ENCODE measurements at places on chromosomes 7 and 10.

GRCh38 chr7:24819916-24820689 lies 62.8 kb upstream of the GSDME start:
- peak; percentile 56 for DNase-seq

DNA sequence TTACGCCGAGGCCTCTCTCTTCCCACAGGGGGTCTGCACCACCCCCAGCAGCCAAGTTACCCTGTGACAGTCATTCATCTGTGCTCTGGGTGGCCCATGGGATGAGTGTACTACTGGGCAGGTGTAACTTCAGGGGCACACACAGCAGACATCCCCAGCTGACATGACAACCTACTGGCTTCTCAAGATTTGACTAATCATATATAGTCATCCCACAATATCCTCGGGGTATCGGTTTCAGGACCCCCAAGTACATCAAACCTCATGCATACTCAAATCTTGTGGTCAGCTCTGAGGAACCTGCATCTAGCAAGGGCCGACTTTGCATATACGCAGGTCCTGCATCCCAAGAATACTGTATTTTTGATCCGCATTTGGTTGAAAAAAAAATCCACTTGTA lies 336.9 kb upstream of the C7orf33 start:
- DNase-seq, result no peak

- DNase-seq, result no peak
Observed at GRCh38 chr10:61781969-61782403, 119.3 kb downstream of the CABCOCO1 start.

GRCh38 chr10:11691319-11691755 lies 50.8 kb upstream of the ECHDC3 start:
- DNase-seq, result no peak

DNA sequence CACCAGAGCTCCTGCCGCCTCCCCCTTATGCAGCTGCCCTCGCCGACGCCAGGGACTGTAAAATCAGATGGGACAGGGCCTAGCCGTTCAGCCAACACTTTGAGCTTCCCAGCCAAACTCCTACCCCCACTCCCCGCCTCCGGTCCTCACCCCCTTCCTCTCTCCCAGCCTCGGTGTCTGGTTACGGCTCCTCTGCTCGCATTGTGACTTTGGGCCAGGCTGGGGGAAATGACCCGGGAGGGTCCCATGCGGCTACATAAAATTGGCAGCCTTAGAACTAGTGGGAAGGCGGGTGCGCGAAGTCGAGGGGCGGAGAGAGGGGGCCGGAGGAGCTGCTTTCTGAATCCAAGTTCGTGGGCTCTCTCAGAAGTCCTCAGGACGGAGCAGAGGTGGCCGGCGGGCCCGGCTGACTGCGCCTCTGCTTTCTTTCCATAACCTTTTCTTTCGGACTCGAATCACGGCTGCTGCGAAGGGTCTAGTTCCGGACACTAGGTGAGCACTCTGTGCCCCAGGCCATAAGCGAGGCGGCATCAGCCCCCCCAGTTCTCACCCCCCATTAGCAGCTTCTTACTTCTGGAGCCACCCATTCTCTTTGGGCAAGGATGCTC lies at the start of gene KAZALD1:
Gene KAZALD1, plus strand, starts transcription at position 366 of the 608 bp plus-strand sequence. CDS start 604 bp downstream, outside the sequence.
- no peak for DNase-seq

DNA sequence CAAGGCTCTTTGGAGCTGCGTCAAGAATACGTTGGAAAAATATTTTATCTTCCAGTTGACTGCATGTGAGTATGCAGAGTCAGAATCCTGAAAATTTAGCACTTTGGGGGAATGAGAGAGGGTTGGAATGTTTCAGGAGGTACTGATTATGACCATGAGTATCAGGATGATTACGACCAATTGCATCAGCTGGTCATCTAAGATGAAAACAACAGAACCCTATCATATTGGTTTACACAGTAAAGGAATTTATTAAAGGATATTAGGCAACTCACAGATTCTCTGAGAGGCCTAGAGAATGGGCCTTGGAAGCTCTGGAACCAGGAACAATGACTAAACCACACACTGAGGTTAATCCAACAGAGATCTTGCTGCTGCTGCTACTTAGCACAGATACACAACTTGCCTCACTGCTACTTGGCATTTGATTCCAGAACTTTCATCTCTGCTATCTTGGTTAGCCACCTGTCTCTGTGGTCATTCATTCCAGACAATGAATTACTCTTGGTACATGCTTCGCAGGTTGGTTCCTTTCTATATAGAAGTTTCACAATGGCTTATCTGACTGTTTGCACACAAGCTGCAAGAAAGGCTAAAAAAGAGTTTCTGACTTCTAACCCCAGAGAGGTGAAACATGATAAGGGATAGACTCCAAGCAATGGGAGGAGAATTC lies 68.0 kb upstream of the CTTNBP2 start:
- DNase-seq, result no peak

DNA sequence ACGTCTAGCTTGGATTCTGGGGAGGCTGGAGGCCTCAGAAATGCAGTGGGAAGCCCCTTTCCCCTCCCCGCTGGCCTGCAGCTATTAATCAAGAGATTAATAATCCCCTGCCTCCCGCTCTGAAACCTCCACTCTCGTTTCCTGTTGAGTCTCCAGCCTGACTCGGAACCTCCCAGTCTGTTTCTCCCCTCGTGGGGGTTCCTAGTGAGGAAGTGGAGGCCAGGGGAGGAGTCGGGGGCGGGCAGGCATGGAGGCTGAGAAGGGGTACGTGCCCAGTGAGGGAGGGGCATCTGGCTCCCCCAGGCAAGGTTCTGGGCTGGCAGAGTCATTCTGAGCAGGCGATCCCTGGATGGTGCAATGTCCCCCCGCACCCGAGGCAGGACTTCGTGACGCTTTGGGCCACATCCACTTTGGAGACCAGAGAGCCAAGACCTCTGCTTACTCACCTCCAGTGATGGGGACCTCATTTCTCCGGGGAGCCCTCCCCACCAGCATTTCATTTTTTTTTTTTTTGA lies 73.6 kb downstream of the COL26A1 start:
- no peak for DNase-seq

DNA sequence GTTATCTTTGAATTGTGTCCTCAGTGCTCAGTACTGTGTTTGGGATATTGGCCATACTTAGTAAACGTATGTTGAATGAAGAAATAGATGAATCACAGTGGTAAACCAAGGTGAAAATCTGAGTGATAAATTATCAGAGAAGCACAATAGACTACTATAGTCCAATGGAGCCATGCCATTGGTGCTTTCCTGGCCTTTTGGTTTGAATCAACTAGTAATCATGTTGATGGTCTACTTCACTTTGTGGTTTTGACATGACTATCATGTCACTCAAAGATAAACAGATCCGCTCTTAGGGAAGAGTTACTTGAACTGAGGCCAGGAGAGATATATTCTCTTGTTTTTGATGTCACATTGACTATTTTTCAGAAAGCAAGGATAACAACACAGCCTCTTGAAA lies 86.1 kb upstream of the IGFBP3 start:
- no peak for DNase-seq

DNA sequence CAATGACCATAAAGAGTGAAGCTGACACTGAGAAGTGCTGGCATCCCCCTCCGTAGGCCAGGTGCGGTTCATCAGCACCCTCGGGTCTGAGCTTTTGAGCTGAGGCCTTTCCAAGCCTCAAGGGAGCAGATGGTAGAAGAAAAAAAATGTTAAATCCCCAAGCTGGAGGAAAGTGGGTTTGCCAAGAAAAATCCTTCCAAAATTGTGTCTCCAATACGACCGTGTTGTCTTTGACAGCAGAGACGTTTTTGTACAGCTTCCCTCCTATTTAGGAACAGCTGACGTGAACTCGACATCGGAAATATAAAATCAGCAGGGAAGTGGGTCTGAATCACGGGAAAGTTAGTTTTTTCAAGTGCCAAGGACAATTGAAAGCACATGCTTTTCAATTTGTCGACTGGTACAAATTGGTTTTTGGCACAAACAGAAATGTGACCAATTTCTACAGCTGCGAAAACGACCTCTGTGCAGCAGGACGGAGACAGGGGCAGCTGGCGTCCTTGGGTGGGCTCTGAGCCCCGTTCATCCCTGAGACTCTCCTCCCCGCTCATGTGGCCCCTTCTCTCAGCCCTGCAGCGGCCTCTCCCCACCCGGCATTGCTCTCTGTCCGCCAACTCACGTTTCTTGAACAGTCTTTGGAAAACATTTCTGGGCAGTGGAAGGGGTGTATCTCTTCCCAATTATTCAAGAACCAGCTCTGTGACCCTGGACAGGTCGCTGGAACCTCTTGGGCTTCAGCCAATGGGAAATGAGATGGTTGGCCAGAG lies 89.9 kb downstream of the PAXIP1 start:
- DNase-seq, result no peak

GRCh38 chr7:137443616-137444015 lies 100.1 kb upstream of the PTN start:
- DNase-seq, result no peak

- DNase-seq, result no peak
Observed at GRCh38 chr10:105969884-105970377, 1194.6 kb downstream of the SORCS1 start.

DNA sequence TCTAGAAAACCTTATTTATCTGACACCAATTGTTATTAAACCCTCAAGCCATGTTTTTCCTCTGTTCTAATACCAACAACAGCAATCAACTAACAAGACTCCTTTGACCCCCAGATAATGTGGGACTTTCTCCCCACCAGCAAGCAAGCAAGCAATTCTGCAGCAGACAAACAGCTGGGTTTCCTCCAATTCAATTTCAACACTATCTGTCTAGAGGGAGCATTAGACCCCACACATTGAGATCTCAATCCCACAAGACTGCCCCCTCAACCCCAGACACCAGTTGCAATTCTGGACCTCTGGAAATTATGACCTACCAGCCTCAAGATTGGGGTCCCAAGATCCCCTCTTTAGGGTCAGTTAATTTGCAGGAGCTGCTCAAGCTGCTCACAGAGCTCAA lies 89.4 kb upstream of the TMEM26 start:
- DNase-seq, result no peak

- DNase-seq, result no peak
Observed at GRCh38 chr7:121406944-121407343, 10.8 kb upstream of the FAM3C start.

DNA sequence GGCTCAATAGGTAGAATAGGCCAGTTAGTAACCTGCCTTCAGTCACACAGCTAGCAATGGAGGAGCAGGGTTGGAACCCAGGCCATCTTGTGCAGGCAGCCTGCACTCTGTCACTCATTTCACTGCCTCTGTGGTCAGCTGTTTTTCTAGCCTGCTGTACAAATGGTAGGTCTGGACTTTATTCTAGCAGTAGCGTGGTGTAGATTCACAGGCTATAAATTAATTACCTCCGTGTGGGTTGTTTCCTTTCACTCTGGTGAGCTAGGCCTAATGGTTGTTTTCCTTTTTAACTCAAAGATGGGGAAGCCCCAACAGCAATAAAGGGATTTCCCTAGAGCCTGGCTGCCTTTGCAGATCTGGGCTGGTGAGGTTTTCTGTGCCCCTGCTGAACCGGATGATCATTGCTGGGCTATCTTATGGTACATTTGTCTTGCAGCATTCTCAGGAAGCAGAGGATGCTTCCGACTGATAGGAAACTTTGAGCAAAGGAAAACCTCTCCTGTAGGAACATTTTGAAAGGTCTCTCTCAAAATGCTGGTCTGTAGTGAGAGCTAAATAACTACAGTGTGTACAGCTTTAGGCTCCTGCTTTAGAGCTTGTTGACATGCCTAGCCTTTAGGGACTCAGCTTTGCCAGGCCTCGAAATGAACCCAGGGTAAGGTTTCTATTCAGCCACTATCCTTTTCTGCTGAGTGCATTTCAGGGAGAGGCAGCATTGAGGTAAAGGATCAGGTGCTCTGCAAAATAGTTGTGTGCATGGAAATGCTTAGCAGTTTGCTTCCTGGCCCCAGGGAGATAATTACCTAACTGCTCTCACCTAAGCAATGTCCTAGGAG lies 157.4 kb downstream of the ST7 start:
- no peak for DNase-seq

DNA sequence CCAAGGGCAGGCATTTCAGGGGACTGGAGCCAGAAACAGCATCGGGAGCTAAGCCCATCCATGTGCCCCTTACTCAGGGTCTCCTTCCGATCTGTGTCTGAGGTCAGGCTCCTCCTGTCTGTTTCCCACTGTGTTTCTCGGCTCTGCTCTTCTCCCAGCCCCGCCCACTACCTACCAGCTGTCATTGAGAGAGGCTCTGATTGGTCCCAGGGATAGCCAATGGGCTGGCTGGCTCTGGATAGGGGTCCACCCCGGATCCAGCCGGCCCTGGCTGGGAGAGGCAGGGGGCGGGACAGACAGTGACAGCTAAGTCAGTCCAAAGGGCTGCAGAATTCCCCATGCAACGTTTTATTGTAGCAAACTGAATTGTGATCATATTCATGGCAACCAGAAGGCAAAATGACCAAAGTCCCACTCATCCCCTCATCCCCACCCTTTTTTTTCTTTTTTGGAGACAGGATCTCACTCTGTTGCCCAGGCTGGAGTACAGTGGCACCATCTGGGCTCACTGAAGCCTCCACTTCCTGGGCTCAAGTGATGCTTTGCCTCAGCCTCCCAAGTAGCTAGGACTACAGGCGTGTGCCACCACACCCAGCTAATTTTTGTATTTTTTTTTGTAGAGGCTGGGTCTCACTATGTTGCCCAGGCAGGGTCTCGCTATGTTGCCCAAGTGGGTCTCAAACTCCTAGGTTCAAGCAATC lies 76.3 kb downstream of the CLIP2 start:
- DNase-seq, result no peak

DNA sequence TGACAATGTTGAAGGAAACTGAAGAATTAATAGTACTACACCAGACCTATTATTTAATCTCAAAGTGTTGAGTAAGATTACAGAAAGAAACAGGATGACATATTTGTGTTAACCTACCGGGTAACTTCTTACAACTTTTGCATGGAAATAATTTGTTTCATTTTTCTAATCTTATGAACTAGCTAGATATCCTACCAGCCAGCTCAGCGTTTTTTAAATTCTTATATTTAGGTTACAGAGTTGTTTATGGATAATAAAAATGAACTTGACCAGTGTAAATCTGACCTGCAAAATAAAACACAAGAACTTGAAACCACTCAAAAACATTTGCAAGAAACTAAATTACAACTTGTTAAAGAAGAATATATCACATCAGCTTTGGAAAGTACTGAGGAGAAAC lies 37.0 kb downstream of the KIF11 start:
- no peak for DNase-seq

DNA sequence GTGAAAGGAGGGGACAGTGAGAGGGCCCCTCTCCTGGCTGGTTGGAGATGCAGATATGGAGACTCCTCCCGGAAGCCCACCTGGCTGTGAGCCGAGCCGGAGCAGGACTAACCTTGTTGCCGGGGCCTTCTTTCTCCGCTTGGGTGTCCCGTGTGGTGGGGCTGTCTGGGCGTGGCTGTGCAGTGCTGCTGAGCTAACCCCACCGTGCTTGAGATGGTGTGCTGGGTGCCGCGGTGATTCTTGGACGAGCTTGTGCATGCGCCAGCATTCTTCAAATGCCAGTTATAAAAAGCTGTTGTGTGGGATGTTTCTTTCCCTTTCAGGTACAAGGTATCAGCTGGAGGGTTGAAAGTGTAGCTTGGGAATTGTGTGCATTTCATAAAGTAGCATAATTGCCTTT lies 48.8 kb downstream of the DAGLB start:
- DNase-seq, result no peak

All from progenitor cell of endocrine pancreas (in vitro differentiated cells).